Activated B cell treated with CpG ODN at 0.5 μM for 24 hours (primary cell): ENCODE measurements at places on chromosomes 12 and 14. TPM values are rescaled to one million over a fixed set of nuclear protein-coding genes. Genes with fewer than 3 reads are reported as not detected.

Gene AQP5
- total RNA-seq: not detected in 2 replicates

Gene SPSB2
- total RNA-seq: 14.4 and 16.2 TPM in 2 replicates

Gene KRT79
- not detected in 2 replicates for total RNA-seq

DNA sequence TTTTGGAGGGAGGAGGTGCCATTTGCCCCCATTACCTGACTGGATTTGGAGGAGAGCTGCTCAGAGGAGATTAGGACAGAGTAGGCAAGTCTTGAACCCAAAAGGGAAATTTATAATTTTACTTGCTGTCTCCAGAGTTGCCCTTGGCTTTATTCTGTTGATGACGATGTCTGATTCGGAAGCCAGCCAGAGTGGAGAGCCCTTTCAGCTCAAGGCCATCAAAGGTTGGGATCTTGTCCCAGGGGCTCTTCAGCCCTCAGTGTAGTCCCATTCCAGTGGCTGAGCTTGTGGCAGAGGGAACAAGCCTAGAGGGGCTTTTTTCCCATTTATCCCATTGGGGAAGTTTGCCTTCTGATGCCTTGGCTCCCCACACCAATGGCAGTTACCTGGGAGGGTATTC lies 71.8 kb downstream of the HSD17B6 start:
- no peak for DNase-seq
- H3K4me1 ChIP-seq: peaks cover 12% of the 10 kb centered on the region
- H3K27me3 ChIP-seq: peaks cover 14% of the 10 kb centered on the region

DNA sequence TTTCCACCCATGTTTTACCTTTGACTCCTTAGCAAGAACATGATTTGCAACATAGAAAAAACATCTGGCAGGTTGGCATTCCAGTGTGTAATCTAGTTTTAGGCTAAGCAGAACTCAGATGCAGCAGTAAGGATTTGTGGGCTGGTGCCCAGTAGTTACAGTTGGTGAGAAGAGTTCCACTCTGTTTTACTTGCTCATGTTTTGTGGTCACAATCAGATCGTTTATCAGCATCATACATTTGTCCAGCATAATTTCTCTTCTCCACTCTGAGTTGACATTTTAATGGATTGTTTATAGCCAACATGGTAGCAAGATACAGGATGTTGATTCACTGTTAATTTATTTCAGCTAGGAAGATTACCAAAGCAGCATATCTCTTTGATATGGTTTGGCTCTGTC lies 120.0 kb downstream of the PDE6H start:
- DNase-seq: no peak
- H3K4me3 ChIP-seq: no peak overlapping the region
- H3K27me3 ChIP-seq: peaks cover 11% of the 10 kb centered on the region

Gene PZP
- not detected in 2 replicates for total RNA-seq

DNA sequence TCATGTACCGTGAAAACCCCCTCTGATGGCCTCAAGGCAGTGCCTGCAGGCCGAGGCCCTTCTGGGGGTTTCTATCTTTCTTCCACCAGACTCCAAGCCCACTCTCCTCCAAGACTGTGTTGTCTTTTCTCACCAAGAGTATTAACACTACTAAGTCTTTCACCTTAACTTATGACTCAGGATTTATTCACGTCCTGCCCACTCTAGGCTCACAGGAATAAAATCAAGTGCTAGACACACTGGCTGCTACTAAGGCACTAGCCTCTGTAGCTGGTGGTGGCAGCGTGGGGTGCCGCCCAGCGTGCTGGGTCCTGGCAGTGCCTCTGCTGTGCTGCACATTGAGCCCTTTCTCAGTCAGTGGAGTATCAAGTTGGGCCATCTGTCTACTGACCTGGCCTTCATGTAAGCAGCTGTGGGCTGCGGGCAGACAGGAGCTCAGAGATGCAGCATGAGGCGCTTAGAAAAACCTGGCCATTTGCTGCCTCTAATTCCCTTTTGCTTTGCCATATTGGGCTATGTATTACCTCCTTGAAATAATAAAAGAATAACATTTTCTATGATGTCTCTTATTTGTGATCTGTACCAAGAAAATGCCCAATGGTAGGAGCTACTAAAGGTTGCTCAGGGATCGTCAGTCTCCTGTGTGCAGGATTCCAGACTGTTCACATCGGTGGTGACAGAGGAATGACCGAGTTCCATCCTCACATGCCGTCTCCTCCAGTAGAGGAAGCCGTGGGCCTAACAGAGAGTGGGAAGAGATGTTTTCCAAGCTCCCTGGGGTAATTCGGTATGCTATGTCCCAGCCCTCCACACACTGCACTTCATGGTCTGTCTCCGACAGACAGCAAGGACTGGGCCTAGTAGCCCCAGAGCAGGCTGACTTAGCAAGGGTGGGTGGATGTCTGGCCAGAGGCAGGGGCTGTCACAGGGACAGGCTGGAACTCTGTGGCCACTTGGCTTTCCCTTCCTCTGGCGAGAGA lies 39.9 kb downstream of the MAX start:
- no peak overlapping the region for H3K4me3 ChIP-seq
- H3K27ac ChIP-seq: no peak overlapping the region
- no peak for DNase-seq
- no peaks in the 10 kb centered on the region for H3K27me3 ChIP-seq
- H3K36me3 ChIP-seq: peaks cover 74% of the 10 kb centered on the region

- no peaks in the 10 kb centered on the region for H3K4me1 ChIP-seq
- no peaks in the 10 kb centered on the region for H3K36me3 ChIP-seq
- no peak for DNase-seq
- peaks cover 5% of the 10 kb centered on the region for H3K27me3 ChIP-seq
- no peak overlapping the region for H3K4me3 ChIP-seq
- no peak overlapping the region for H3K27ac ChIP-seq
These were observed 48.5 kb upstream of the CSRP2 start for GRCh38 chr12:76927170-76927784.

DNA sequence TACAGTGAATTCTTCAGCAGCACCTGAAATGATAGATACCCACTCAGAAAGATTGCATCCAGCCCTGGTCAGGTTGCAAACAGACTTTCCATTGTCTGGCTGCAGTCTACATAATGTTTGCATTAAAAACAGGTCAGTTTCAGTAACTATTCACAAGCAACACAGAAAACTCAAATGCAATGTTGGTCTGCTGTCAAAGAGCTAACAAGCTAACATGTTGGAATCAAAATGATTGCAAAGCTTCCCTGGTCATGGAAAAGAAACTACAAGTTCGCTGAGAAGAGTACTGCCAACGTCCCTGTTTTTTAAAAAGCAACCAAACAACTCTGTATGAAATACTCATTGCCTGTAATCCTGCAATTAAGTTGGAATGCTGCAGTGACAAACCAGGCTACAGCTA lies 374.7 kb downstream of the ADAMTS20 start:
- H3K27ac ChIP-seq: no peak overlapping the region
- no peak for DNase-seq
- H3K27me3 ChIP-seq: no peaks in the 10 kb centered on the region
- H3K4me3 ChIP-seq: no peak overlapping the region
- H3K36me3 ChIP-seq: no peaks in the 10 kb centered on the region
- no peaks in the 10 kb centered on the region for H3K4me1 ChIP-seq

- peaks cover 4% of the 10 kb centered on the region for H3K36me3 ChIP-seq
- H3K27ac ChIP-seq: peak overlapping the region; percentile 35
- H3K4me3 ChIP-seq: no peak overlapping the region
- peaks cover 66% of the 10 kb centered on the region for H3K4me1 ChIP-seq
- no peaks in the 10 kb centered on the region for H3K27me3 ChIP-seq
- no peak for DNase-seq
These were observed 123.8 kb downstream of the ZFP36L1 start for GRCh38 chr14:68669111-68669511.

GRCh38 chr12:107390414-107390813 lies 295.2 kb upstream of the PWP1 start:
- H3K36me3 ChIP-seq: no peaks in the 10 kb centered on the region
- no peaks in the 10 kb centered on the region for H3K4me1 ChIP-seq
- no peaks in the 10 kb centered on the region for H3K27me3 ChIP-seq
- no peak overlapping the region for H3K27ac ChIP-seq
- DNase-seq: no peak

Gene ASIC1
- not detected in 2 replicates for total RNA-seq

GRCh38 chr12:58378028-58378427 lies 436.7 kb downstream of the ATP23 start:
- no peaks in the 10 kb centered on the region for H3K36me3 ChIP-seq
- H3K27ac ChIP-seq: no peak overlapping the region
- H3K4me3 ChIP-seq: no peak overlapping the region
- no peaks in the 10 kb centered on the region for H3K4me1 ChIP-seq
- DNase-seq: no peak
- peaks cover 3% of the 10 kb centered on the region for H3K27me3 ChIP-seq

Gene LUM
- not detected in 2 replicates for total RNA-seq

DNA sequence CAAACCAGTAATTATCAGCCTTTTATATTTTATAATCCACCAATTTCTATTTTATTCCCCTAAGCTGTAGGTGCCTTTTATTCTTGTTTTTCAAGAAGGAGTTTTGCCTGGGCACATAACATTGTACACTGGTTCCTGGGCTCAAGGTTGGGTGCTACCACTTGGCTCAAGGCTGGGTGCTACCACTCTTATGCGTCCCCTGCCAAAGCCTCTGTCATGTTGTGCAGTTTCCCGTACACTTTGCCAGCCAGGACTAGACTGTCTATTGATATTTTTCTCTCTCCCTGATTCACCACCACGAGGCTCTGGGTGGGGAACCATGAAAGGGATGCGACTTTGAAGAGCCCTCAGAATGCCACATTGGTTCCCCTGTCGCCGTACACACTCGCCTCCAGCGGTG lies 52.5 kb upstream of the VASH1 start:
- H3K36me3 ChIP-seq: no peaks in the 10 kb centered on the region
- H3K27me3 ChIP-seq: peaks cover 9% of the 10 kb centered on the region
- no peak overlapping the region for H3K4me3 ChIP-seq

DNA sequence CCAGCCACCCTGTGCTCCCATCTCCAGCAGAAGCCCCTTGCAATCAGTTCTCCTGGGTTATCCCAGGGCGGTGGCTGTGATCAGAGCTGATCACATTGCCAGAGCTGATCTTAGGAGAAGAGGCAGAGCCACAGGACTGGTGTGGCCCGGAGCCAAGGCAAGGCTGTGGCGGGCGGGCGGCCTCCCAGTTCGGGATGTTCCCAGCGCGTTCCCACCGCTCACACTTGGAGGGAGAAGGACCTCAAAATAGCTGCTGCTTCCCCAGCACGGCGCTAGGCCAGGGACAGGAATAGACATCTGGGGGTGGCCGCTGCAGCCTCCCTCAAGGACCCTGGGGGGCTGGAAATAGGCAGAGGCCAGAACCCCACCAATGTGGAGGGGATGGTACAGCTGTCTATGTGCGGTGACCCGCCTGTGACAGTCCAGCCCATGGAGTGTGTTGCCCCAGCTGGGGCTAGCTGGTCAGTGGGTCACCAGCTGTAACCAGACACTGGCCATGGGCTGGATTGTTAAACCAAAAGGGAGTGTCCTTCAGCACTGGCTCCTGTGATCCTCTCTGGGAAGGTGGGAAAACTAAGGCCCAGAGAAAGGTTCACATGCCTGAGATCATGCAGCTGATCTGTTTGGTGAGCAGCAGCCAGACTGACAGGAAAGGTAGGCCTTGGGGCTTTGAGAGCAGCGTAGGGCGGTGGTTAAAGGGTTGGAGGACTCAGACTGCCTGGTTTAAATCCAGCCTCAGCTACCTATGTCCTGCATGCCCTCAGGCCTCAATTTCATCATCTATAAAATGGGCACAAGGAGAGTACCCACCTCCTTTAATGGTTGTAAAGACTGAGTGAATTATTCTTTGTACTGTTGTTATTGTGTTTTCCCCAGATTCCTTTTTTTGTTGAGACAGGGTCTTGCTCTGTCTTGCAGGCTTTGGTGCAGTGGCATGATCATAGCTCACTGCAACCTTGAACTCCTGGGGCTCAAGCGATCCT lies 8.0 kb upstream of the POP5 start:
- DNase-seq: no peak
- no peak overlapping the region for H3K27ac ChIP-seq
- H3K4me1 ChIP-seq: peaks cover 2% of the 10 kb centered on the region
- H3K27me3 ChIP-seq: peaks cover 3% of the 10 kb centered on the region

GRCh38 chr12:87120440-87120839 lies 864.2 kb upstream of the MGAT4C start:
- no peak for DNase-seq
- no peak overlapping the region for H3K27ac ChIP-seq
- H3K4me3 ChIP-seq: no peak overlapping the region
- H3K27me3 ChIP-seq: no peaks in the 10 kb centered on the region

Gene OTOGL
- total RNA-seq: not detected in 2 replicates
